ENCODE measurements at places on chromosomes 16 and 17.

GRCh38 chr16:87000001-87000400, 317.2 kb downstream of the C16orf95 start:
- no peak for DNase-seq

DNA sequence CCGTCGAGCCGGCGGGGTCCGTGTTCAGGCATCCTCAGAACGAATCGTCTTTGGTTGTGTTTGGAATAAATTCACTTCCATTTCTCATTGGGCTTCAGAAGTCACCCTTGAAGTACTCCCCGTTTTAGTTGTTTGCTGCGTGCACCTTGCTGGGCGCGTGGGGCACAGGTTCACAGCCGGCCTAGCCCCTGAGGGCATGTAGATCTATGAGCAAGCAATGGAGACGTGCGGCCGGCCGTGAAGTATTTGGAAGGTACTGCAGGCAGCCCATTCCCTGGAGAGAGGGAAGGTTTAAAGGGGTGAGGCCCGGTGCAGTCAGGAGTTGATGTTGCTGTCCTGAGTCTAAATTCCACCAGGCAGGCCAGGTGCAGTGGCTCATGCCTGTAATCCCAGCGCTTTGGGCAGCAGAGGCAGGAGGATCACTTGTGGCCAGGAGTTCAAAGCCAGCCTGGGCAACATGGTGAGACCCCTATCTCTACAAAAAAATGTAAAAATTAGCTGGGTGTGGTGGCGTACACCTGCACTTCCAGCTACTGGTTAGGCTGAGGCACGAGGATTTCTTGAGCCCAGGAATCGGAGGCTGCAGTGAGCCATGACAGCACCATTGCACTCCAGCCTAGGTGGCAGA, 714 bp downstream of the ACSF3 start:
- no peak for DNase-seq

DNA sequence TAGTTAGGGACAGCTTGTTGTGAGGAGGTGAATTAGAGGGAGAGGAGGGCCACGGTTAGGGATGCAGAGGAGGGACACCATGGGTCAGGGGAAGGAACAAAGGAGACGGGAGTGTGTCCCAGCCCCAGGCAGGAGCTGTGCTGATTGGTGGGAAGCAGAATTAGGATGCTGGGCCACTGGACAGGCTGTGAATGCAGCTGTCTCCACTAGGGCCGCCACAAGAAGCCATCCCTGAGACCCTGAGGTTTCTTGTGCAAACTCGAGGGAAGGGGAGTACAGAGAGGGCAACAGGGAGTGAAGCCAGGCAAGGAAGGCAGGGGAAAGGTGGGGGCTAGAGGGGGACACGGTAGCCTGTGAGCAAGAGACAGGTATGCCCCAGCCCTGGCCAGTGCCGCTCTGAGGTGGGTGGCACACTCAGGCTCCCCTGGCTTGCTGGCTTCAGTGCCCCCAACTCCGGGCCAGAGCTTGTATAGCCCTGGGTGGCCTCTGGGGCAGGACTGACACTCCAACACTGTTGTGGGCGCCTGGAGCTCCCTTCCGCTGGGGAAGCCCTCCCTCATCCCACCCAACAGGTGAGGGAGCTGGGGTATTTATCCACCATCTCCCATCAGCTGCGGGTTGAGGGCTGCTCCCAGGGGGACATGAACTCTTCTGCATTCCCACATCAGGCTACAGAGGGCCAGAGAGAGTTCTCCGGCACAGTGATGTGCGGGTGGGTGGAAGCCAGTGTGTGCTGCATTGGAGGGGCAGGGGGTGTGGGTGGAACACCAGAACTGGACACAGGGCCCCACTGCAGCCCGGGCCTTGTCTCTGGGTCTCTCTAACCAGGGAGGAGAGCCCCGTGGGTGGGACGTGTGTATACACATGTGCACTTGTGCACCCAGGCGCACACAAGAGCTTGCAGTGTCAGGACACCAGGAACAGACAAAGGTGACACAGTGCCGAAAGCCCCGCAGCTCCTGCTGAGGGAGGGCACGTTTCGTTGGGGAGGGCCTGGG, 8.3 kb upstream of the SPPL2C start:
- no peak for DNase-seq

- no peak for DNase-seq
These were observed 40.9 kb downstream of the SRCIN1 start for GRCh38 chr17:38564869-38565268.

- no peak for DNase-seq
These were observed 7.8 kb downstream of the TTC19 start for GRCh38 chr17:16007439-16007838.

DNA sequence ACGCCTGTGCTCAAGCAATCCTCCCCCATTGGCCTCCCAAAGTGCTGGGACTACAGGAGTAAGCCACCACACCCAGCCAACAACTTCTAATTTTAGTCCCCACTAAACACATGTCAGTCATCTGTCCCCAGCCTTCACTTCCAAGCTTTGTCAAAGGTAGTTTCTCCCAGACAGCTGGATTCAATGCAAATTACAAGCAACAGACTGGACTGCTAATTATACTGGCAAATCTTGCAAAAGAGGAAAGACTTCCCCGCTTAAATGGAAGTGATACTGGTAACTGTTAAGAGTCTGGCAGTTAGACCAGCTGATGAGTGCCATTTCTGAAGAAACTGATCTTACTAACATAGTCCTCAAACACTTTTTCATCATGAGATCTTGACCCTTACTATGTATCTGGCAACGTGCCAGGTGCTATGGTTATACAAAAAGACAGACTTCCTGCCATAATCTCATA, 8.2 kb upstream of the GGA2 start:
- DNase-seq, result no peak
